ENCODE measurements at places on chromosomes 7 and 10. TPM values are rescaled to one million over a fixed set of nuclear protein-coding genes. Genes with fewer than 3 reads are reported as not detected.

DNA sequence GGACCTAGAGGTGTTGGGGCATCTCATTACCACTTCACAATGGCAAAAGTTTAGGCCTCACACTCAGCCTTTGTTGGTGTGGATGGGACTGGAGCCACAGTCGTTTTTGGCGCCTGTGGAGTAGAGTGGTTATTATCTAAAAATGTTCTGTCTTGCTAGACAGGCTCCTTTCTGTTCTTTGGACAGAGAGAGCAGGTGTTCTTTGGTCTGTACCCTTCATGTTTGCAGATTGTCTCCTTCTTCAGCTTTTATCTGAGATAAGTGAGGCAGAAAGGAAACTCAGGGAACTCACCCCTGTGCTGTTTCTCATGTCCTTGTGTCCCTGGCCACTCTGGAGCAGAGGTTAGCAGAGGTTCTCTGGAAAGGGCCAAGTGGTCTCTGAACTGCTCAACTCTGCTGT lies 103.7 kb downstream of the CCNY start:
- no peak overlapping the region for H3K4me3 ChIP-seq
- H3K27me3 ChIP-seq = no peaks in the 10 kb centered on the region
- no peaks in the 10 kb centered on the region for H3K36me3 ChIP-seq
- no peak for DNase-seq

The CDC14C gene
- not detected for total RNA-seq

DNA sequence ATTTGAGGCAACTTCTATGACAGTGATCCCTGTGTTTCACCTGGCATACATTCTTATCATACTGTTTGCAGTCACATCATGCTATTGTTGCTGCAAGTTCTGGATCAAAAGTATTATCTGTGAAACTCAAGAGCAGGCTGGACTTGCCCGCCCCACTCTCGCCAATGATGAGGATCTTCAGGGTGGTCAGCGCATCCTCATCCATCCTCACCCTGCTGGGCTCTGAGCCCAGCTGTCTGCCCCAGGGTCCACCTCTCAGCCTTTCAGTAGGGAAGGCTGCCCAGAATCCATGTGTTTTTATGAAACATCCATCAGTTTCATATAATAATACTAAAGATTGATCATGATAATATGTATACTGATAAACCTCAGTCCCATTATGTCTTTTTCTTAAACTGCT lies 55.4 kb upstream of the KIF5B start:
- H3K4me1 ChIP-seq = peaks cover 16% of the 10 kb centered on the region
- no peaks in the 10 kb centered on the region for H3K27me3 ChIP-seq
- no peak overlapping the region for H3K27ac ChIP-seq
- H3K4me3 ChIP-seq = no peak overlapping the region

GRCh38 chr7:6056616-6057015 lies 25.4 kb downstream of the ANKRD61 start:
- DNase-seq = no peak
- H3K4me1 ChIP-seq = peaks cover 10% of the 10 kb centered on the region
- H3K27me3 ChIP-seq = no peaks in the 10 kb centered on the region
- H3K27ac ChIP-seq = no peak overlapping the region

- no peak overlapping the region for H3K4me3 ChIP-seq
- H3K27me3 ChIP-seq = no peaks in the 10 kb centered on the region
- no peaks in the 10 kb centered on the region for H3K36me3 ChIP-seq
- DNase-seq = no peak
- H3K4me1 ChIP-seq = no peaks in the 10 kb centered on the region
Measured at GRCh38 chr7:68038621-68039314, 1042.1 kb downstream of the TYW1 start.

The EPO gene
- not detected for total RNA-seq

GRCh38 chr10:124588736-124589490 lies 127.3 kb downstream of the LHPP start:
- H3K4me1 ChIP-seq = no peaks in the 10 kb centered on the region
- H3K27me3 ChIP-seq = no peaks in the 10 kb centered on the region
- H3K4me3 ChIP-seq = no peak overlapping the region

The LIPN gene
- not detected for total RNA-seq

DNA sequence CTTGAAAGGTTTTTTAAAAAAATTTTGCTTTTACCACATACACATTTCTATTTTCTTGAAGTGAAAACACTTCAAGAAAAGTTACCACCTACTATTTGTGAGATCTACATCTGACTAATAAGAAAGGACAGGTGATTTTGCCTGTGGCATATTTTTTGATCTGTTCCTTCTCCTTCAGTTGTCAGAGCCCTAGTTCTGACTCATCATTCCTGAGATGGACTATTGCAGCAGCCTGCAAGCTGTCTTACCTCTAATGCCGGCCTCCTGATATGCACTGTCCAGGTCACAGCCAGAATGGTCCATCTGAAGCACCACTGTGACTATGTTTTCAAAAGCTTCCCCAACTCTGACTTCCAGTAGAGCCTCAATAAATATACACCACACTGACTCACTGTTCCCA lies 28.2 kb upstream of the ANK3 start:
- no peaks in the 10 kb centered on the region for H3K36me3 ChIP-seq
- H3K27me3 ChIP-seq = no peaks in the 10 kb centered on the region
- no peak for DNase-seq
- no peak overlapping the region for H3K4me3 ChIP-seq
- H3K27ac ChIP-seq = no peak overlapping the region

DNA sequence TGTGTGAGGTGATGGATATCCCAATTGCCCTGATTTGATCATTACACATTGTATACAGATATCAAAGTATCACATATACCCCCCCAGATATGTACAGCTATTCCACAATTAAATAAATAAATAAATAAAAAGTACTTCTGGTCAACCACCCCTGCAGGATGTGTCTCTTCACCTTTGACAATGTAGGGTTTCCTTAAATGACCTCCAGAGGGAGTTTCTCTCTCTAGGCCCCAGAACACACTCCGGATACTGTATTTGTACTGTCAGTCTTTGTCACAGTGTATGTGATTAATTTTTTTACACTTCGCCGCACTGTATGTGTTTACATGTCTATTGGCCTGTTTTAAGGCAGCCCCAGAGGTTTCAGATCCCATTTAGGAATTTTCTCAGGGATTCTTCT lies 123.6 kb downstream of the ADCYAP1R1 start:
- H3K36me3 ChIP-seq = no peaks in the 10 kb centered on the region
- H3K4me1 ChIP-seq = no peaks in the 10 kb centered on the region
- no peak overlapping the region for H3K27ac ChIP-seq

DNA sequence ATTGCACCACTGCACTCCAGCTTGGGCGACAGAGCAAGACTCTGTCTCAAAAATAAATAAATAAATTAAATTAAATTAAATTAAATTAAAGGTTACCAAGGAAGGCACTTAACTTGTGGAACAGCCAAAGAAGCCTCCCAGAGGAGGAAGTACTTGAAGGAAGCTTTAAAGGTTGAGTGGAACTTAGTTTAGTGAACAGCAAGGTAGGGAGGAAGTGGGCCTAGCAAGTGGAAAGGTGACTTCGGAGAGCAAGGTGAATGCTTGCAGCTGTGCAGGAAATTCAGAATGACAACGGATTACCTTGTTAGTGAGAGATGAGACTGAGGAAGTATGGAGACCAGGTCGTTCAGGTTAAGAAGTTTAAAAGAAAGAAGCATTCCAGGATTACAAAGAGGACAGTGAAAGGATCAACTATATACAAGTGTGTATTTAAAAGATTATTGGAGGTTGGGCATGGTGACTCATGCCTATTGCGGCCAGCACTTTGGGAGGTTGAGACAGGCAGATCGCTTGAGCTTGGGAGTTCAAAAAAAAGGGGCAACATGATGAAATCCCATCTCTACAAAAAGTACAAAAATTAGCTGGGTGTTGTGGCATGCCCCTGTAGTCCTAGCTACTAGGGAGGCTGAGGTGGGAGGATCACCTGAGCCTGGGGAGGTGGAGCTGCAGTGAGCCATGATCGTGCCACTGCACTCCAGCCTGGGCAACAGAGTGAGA lies 12.8 kb upstream of the RPEL1 start:
- peaks cover 46% of the 10 kb centered on the region for H3K4me1 ChIP-seq
- H3K4me3 ChIP-seq = no peak overlapping the region
- peak; percentile 81 for DNase-seq

The PDGFA gene
- total RNA-seq = 24.8 TPM

GRCh38 chr10:33263453-33263852 lies 71.0 kb downstream of the NRP1 start:
- peaks cover 36% of the 10 kb centered on the region for H3K4me1 ChIP-seq
- H3K4me3 ChIP-seq = no peak overlapping the region
- peak overlapping the region; percentile 39 for H3K27ac ChIP-seq
- DNase-seq = no peak

GRCh38 chr7:128188396-128189230 lies 52.5 kb upstream of the LEP start:
- H3K27me3 ChIP-seq = peaks cover 28% of the 10 kb centered on the region
- no peaks in the 10 kb centered on the region for H3K4me1 ChIP-seq
- DNase-seq = no peak
- H3K36me3 ChIP-seq = no peaks in the 10 kb centered on the region
- H3K4me3 ChIP-seq = no peak overlapping the region

The RINT1 gene
- 9.0 TPM for total RNA-seq

The PSD gene
- total RNA-seq = 0.08 TPM

The OR6B1 gene
- not detected for total RNA-seq

GRCh38 chr7:140526787-140527664 lies 47.7 kb upstream of the MKRN1 start:
- no peak overlapping the region for H3K27ac ChIP-seq
- no peak overlapping the region for H3K4me3 ChIP-seq
- DNase-seq = no peak
- H3K4me1 ChIP-seq = no peaks in the 10 kb centered on the region
- H3K27me3 ChIP-seq = no peaks in the 10 kb centered on the region

The CACNB2 gene
- not detected for total RNA-seq

- no peak overlapping the region for H3K27ac ChIP-seq
- no peaks in the 10 kb centered on the region for H3K36me3 ChIP-seq
- H3K27me3 ChIP-seq = no peaks in the 10 kb centered on the region
- no peaks in the 10 kb centered on the region for H3K4me1 ChIP-seq
Measured at GRCh38 chr7:119748991-119749390, 524.0 kb upstream of the KCND2 start.

DNA sequence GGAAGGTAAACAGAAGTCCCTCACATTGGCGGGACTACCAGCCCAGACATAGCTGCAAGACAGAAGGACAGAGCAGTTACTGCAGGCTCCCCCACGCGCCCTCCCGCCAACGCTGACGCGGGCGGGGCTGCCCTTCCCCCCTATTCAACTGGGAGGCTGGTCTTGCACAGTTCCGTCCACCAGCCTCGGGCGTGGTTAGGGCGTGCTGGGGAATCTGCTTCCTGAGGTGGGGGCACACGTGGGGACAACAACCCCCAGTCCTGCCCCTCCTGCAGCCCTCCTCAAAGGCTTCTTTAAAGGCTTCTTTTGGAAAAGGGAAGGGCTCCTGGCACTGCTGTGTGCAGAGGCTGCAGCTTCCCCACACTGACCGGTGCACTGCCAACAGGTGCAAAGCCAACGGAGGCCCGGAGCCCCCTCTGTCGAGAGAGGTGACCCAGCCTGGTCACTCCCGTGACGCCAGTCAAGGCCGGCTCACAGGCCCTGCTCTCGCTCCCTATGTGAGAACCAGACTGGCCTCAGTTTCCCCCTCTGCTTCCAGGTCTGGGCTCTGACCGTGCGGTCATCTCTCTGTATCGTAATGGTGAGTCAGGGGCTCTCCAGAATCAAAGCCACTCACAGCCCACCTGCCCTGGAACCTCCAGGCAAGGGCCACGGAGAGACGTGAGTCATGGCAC lies 126.0 kb downstream of the EBF3 start:
- peak; percentile 15 for DNase-seq
- no peaks in the 10 kb centered on the region for H3K36me3 ChIP-seq
- no peaks in the 10 kb centered on the region for H3K27me3 ChIP-seq
- no peak overlapping the region for H3K4me3 ChIP-seq
- no peak overlapping the region for H3K27ac ChIP-seq

GRCh38 chr10:16437540-16437894 lies 707 bp downstream of the PTER start:
- peak overlapping the region; percentile 52 for H3K4me3 ChIP-seq
- H3K27me3 ChIP-seq = peaks cover 3% of the 10 kb centered on the region
- peaks cover 9% of the 10 kb centered on the region for H3K4me1 ChIP-seq
- H3K36me3 ChIP-seq = no peaks in the 10 kb centered on the region

Measured in SJSA1 (cell line).